ENCODE measurements at places on chromosomes 6 and 20. TPM values are rescaled to one million over a fixed set of nuclear protein-coding genes. Genes with fewer than 3 reads are reported as not detected.

The SNPH gene
- total RNA-seq = 4.9 TPM

The MUCL3 gene
- 0.06 TPM for total RNA-seq

The MATN4 gene
- 0.06 TPM for total RNA-seq

The XPO5 gene
- 29.7 TPM for total RNA-seq

The BMP6 gene
- total RNA-seq = 19.1 TPM

The UST gene
- 3.3 TPM for total RNA-seq

The AIF1 gene
- total RNA-seq = not detected

The BPIFA1 gene
- total RNA-seq = not detected

The CPNE5 gene
- not detected for total RNA-seq

All from A549 treated with CORT108297 at 1 μM for 4 hours (cell line).